ENCODE measurements at places on chromosomes 1 and 21.

DNA sequence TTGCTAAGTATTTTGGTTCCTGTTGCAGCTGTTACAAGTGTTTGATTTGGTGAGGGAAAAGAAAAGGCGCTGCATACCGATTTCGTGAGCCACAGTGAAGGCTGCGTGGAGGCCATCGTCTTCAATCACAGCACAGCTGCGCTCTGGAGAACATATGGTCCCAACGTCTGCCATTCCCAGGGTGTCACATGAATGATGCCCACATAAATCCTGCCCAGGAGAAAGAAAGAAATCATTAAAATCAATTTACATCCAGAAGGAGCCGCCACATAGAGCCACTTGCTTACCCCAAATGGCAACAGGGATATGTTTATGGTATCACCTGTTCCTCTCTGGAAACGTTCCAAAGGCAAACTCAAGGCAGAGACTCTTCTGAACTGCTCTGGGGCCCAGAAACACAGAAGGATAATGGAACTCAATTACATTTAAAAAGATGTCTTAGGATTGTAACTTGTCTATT is 12.2 kb downstream of the ADAMTS5 start:
- DNase-seq = no peak

- DNase-seq = no peak
These were observed 270.6 kb downstream of the TPR start for GRCh38 chr1:186104459-186104858.

DNA sequence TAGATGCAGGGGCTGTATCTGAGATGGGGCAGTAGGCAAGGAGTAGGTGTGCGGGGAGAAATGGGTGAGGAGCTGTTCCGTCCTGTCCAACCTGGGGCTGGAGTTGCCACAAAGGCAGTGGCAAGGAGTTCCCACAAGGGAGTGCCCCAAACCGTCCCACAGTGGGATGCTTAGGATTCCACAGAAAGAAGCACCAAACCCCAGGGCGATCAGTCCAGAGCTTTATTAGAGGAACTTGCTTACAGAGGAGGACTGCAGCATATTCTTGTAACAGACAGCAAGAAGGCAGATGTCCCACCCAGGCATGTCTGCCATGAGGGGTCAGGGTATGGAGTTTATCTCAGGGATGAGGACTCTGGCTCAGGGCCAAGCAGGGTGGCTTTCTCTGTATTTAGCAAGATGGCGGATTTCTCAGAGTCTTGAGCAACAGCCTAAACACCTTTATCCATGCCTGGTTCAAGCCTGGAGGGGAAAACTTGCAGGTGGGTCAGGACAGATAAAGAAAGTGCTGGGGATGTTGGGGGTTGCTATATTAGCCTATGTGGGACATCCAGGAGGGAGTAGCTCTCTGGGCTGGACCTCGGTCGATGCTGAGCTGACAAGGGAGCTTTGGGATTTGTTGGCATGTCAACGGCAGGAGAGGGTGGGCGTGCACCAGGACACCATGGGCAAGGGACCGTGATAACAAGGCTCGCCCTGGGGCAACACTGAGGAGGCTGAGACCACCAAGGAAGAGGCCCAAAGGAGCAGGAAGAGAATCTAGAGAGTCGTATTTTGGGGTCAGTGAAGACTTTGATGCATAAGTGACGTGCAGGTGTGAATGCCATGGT is 32.8 kb downstream of the OBSCN start:
- no peak for DNase-seq

DNA sequence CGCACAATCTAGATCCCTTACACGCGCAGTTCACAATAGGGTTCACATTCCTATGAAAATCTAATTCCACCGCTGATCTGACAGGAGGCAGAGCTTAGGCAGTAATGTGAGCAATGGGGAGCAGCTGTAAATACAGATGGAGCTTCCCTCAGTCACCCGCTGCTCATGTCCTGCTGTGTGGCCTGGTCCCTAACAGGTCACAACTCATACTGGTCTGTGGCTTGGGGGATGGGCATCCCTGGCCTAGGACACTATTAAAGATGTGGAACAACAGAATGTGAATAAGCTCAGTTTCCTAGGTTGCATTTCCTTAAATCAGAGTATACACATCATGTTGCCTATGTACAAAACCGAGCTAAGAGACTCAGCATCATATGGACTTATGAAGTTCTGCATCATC is 16.2 kb downstream of the IFI44 start:
- no peak for DNase-seq

DNA sequence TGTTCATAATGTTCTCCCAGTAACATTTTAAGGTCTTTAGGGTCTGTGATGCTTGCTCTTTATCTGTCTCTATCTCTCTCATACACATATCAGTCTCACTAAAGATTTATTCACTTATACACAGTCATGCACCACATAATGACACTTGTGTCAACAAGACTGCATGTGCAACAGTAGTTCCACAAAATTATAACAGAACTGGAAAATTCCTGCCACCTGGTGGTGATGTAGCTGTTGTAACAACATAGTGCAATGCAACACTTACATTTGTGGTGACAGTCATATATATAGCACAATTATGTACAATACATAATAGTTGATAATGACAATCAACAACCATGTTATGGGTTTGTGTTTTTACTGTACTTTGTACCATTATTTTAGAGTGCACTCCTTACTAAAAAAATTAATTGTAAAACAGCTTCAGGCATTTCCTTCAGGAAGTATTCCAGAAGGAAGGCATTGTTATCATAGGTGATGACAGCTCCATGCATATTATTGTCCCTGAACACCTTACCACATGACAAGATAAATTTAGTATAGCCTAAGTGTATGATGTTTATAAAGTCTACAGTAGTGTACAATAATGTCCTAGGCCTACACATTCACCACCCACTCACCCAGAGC is 8.1 kb downstream of the TDRD5 start:
- DNase-seq = no peak

GRCh38 chr21:34996304-34997101 is 52.6 kb downstream of the RUNX1 start:
- DNase-seq = no peak

GRCh38 chr1:34266127-34266951 is 89.6 kb downstream of the C1orf94 start:
- DNase-seq = no peak

- no peak for DNase-seq
These were observed 43.3 kb downstream of the VTCN1 start for GRCh38 chr1:117167402-117167801.

- no peak for DNase-seq
These were observed 23.3 kb downstream of the WNT2B start for GRCh38 chr1:112532064-112532463.

- DNase-seq = no peak
These were observed 104.6 kb upstream of the LBR start for GRCh38 chr1:225532240-225532944.

Measured in stimulated activated naive CD4-positive, alpha-beta T cell (primary cell).